ENCODE measurements at places on chromosomes 6 and 20. TPM values are rescaled to one million over a fixed set of nuclear protein-coding genes. Genes with fewer than 3 reads are reported as not detected.
A peak's percentile ranks its signal among the peaks of the same experiment; 100 is the strongest.

The GABRR1 gene
- polyA plus RNA-seq = 0.80 TPM

DNA sequence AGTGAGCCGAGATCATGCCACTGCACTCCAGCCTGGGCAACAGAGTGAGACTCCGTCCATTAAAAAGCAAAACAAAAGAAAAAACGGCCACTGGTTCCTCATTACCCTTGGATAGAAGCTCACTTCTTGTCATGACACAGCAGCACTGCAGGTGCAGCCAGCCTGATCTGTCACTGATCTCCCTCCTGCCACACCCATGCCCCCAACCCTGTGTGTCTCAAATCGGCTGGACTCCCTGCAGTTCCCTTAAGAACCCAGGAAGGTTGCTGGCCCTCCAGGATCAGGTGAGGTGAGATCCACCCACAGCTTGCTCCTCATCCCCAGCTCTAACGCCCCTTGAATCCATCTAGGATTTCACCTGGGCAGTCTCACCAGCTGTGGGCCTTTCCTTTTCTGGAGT, 26.3 kb upstream of the NNAT start:
- no peak for DNase-seq

GRCh38 chr6:165581678-165582077, 81.4 kb downstream of the PDE10A start:
- DNase-seq = no peak

DNA sequence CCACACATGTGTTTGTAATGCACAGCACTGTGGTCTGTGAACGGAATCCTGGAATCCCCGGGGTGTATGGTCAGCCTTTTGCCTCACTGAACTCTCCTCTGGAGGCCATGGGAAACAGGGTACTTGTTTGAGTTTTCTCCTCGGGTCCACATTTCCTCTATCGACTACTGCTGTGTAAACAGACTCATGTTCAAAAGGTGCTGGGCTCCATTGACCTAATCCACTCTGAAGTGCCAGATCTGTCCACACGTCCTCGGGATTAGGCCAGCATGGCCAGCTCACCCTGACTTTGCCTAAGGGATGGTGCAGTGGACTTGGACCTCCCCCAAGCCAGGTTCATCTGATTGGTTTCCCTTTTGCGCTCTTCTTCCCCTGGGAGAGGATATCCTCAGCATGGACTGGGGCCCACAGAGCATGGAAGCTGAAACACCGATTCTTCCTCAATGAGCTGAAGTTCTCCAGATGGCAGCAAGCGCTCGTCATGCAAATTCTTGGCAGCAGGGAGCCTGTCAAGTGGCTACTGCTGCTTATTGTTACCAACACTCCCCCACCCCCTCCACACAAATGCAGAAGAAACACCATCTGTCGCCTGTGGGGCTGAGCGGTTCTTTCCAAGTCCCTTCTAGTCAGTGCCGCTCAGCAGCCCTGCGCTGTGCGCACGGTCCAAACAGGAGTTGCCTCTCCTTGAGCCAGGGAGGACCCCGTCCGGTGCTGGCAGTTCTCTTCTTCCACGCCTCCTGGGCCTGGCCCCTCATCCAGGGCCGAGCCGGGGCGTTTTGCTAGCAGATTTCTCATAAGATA, 292.6 kb upstream of the MARCKS start:
- peak; percentile 96 for DNase-seq

- no peak for DNase-seq
Measured at GRCh38 chr6:16885411-16886160, 124.3 kb upstream of the ATXN1 start.

The SMPD2 gene
- 6.7 TPM for polyA plus RNA-seq

The FOXQ1 gene
- polyA plus RNA-seq = not detected

GRCh38 chr20:47038566-47039560, 144.2 kb downstream of the EYA2 start:
- DNase-seq = no peak

The HCK gene
- 4.5 TPM for polyA plus RNA-seq

The LY6G6D gene
- polyA plus RNA-seq = not detected

- no peak for DNase-seq
Measured at GRCh38 chr6:84417260-84417659, 189.8 kb upstream of the CEP162 start.

GRCh38 chr6:29828471-29828797, 809 bp downstream of the HLA-G start:
- DNase-seq = no peak

GRCh38 chr6:14466278-14466677, 348.7 kb downstream of the CD83 start:
- no peak for DNase-seq

DNA sequence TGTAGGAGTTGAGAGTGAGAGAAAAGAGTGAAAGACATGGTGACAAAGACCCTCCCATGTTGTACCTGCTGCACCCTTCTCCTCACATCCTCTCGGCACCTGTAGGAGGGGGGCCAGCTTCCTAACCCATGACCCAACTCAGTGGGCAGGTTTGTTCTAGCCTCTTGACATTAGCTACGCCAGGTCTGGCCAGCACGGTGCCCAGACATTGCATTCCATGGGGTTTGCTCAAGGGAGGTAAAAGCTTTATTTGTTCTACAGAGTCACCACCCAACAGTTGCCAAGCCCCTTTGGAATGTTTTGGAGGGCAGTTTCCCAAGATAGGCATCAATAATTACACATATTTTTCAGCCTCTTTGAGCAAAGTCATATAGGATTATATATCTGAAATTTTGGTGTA, 22.7 kb upstream of the TGM6 start:
- no peak for DNase-seq

DNA sequence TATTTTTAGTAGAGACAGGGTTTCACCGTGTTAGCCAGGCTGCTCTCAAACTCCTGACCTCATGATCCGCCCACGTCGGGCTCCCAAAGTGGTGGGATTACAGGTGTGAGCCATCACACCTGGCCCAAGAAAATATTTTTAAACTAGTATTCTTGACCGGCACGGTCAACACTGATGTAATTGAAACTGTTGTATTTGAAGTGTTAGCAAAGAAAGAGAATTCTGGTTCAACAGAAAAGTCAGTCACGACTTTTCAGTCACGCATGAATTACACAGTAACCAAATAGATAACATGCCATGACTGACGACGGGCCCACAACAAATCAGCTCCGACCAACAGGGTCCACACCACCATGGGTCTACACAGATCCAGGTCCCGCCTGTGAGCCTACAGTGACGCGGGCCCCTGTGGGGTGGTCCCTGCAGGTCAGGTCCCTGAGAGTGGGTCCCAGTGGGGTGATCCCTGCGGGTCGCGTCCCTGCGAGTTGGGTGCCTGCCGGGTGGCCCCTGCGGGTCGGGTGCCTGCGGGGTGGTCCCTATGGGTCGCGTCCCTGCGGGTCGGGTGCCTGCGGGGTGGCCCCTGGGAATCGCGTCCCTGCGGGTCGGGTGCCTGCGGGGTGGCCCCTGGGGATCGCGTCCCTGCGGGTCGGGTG, 1.0 kb downstream of the GMEB2 start:
- DNase-seq = no peak

The TRIM31 gene
- polyA plus RNA-seq = 0.06 TPM

DNA sequence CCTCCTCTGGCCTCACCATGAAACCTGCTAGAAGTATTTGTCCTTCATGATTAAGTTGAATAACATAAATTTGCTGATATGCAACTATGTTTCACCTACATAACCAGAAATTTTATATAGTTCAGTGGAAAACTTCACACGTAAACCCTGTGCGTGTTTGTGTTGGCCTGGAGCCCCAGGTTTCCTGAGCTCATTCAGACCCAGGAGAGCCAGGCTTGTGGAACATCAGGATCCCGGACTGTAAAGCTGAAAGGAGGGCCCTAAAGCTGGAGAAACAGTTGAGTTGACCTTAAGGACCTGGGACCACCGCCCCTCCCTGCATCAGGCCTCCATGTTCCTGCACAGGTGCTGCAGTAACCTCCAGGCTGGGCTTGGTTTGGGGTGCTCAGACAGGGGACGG, 3.1 kb upstream of the SPATS1 start:
- peak; percentile 31 for DNase-seq

The PRL gene
- 0.52 TPM for polyA plus RNA-seq

DNA sequence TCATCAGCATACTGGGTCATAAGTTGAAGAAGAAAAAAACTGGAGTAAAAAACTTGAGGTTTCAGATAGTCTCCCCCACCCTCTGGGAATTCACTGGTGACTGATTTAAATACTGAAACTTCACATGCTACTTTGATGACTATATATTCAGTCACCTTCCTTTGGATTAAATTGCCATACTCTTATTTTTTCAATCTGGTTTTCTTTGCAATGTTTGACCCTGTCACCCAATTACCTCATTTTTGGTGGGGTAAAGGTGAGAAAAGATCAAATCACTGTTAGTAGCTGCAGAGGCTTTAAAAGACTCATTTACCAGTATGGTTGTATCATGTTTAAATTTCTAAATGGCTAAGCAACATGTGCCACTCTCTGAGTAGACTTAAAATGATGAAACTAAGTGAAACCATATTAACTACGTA, 862.7 kb upstream of the FLRT3 start:
- DNase-seq = no peak

DNA sequence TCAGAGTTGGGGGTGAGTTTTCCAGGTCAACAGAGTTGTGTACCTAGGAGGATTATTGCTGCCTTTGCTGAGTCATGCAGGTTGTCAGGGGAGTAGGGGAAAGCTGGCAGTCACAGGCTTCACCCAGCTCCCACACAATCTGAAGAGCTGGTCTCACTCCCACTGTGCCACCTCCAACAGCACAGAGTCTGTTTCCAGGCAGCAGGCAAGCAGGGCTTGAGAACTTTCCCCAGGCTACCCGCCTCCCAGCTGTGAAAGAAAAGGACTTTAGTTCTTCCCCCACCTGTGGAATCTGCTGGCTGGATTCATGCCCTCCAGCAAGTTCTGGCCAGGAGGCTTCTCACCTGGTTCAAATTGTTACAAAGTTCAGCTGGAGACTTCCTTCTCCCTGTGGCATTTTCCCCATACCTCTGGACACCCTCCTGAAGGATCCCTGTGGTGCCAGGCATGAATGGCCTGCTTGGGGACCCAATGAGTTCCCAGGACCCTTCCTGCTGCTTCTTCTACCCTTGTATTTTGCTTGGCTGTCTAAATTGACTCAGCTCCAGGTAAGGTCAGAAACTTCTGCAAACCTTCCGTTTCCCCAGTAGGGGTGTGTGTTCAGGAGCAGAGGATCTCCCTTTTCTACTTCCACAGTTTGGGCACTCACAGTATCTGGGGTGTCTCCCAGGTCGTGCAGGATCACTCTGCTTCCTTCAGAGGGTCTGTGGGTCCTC, 378.1 kb upstream of the MAN1A1 start:
- no peak for DNase-seq

The ZSCAN9 gene
- polyA plus RNA-seq = 22.4 TPM

The GLP1R gene
- polyA plus RNA-seq = 0.07 TPM

The BCAS1 gene
- 7.4 TPM for polyA plus RNA-seq

DNA sequence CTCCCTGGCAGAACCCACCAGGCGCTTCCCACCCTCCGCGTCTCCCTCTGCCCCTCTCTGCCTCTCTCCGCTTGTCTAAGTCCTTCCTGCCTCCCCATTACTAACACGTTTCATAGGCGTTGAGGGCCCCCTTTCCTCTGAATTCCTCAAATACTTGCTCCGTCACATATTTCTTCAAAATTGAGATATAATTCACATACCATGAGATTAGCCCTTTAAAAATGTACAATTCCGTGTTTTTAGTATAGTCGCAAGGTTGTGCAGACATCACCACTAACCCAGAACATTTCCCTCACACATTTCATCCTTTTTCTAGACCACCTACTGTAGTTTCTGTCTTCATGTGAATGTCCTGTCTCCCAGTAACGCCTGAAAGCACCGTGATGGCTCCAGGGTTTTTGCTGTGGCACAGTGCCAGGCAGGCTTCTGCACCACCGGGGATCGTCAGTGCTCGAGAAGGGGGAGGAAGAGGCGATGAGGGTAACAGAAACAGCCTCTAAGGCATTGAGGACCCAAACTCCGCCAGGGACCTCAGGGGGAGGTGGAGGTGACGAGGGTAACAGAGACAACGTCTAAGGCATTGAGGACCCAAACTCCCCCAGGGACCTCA, 141.9 kb upstream of the SNX9 start:
- no peak for DNase-seq

GRCh38 chr20:51326201-51326819, 216.2 kb downstream of the NFATC2 start:
- DNase-seq = no peak

GRCh38 chr6:37625591-37626374, 71.9 kb downstream of the MDGA1 start:
- DNase-seq = no peak

DNA sequence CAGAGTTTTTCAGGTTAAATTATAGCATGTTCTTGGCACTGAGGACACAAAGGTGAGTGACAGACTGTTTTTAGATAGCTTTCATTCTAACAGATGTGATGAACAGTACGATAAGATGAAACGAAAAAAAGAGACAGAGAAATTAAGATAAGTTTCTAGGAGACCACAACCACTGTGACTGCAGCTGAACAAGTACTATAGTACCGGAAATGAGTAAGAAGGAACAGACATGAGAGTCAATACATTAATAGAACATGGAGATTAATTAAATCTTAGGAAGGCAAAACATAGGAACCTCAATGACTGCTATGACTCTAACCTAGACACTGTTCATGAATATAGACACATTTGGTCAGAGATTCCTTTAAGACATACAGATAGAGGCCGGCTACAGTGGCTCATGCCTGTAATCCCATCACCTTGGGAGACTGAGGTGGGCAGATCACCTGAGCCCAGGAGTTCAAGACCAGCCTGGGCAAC, 40.2 kb downstream of the HBS1L start:
- no peak for DNase-seq

DNA sequence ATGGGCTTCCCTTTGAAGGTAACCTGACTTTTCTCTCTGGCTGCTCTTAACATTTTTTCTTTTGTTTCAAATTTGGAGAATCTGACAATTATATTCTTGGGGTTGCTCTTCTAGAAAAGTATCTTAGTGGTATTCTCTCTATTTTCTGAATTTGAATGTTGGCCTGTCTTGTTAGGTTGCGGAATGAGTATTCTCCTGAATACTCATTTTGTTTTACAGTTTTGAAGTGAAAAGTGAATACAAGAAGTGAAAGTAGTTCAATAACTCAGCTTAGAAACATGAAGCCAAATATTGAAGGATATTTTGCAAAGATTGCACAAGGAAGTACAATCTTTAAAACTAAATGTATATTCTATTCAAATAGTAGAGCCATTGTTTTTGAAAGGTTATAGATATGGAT, 120.2 kb upstream of the MAP3K4 start:
- no peak for DNase-seq

DNA sequence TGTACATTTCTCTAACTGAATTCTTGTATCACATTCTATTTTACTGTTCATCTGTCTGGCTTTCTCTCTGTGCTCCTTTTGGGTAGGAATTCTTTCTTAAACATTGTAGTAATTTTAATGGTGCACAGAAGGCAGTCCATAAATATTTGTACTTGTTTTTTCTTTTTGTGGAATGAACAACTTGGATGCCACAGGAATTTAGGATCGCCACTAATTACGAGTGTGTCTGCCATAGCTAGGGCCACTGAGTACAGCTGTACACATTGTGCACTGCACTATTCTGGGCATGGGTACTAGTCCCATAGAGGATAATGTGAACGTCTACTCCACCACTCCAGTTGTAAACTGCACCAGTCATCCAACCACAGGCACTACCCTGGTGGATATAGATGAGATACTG, 39.3 kb upstream of the TMEM200A start:
- DNase-seq = no peak
